GM10248 (cell line): ENCODE measurements at places on chromosomes 7 and 10.

DNA sequence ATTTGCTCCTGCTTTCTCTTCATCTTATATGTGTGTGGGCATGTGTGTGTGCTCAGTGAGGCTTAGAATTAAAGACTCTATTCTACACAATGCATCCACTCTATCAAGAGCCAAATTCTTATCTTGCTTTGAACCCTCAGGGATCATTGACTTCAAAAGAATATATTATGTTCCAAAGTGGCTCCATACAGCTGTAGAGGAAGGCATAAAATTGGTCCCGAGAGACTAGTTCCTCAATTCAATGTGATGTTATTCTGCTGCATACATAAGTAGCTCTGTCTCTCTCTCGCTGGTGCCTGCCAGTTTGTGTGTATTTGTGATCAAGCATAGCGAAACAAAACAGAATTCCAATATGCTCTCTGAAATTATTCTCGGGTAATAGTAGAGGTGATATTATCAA lies 997.9 kb upstream of the POT1 start:
- DNase-seq: no peak

DNA sequence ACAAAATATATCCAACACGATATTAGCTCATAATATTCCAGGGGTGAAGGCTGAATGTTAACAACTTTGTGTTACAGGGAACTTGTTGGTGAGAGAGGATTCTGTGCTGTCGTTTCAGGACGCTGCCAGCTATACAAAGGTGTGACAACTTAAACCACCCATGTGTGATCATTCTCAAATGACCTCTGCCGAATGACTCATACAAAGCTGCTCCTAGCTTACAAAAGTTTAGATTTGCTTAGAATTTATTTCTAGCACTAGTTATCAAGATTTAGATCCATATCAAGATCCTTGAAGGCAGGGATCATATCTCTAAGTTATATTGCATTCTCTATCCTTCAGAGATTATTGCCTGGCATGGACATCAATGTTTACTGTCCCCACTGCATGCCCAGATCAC lies 65.3 kb downstream of the COBL start:
- DNase-seq: no peak

DNA sequence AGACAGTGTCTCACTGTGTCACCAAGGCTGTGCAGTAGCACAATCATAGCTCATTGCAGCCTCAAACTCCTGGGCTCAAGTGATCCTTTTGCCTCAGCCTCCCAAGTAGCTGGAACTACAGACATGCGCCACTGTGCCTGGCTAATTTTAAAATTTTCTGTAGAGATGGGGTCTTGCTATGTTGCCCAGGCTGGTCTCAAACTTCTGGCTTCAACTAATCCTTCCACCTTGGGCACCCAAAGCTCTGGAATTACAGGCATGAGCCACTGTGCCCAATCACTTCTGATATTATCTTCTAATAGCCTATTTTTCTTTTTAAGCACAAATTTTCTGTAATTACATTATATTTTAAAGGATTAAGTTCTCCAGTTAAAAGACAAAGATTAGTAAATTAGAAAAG lies 42.6 kb upstream of the ZC3HAV1 start:
- DNase-seq: no peak

- DNase-seq: no peak
Measured at GRCh38 chr7:7446616-7447015, 89.1 kb downstream of the COL28A1 start.

DNA sequence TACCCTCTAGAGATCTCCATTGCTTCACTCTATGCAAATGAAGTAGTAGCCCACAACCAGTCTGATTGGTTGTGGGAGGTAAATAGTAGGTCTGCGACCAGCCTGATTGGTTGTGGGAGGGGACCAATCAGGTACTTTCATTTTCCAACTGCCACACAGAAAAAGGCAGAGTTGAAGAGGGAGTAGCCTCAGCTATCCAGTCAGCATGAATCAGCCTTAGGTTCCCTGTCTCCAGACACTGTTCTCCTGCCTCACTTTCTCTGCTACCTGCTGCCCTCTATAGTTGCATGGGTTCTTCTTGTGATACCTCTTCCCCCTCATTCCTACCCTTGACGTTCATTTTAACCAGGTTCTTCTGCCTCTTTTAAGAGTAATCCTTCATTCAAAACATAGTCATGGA lies 114.5 kb upstream of the LYZL1 start:
- DNase-seq: no peak

DNA sequence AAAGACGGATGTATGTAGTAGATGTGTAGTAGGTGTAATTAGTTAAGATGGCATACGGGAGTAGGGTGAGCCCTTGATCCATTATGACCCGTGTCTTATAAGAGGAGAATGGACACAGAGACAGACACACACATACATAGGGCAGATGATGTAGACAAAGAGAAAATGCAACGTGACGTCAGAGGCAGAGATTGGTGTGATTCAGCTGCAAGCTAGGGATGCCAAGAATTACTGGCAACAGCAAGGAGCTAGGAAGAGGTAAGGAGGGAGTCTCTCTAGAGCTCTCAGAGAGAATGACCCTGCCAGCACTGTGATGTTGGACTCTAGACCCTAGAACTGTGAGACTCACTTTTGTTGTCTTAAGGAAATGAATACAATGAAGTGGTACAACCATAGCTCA lies 247.0 kb upstream of the HABP2 start:
- no peak for DNase-seq

GRCh38 chr7:43431020-43431595 lies 151.8 kb upstream of the STK17A start:
- no peak for DNase-seq

- DNase-seq: no peak
Measured at GRCh38 chr10:126903656-126904360, 1.4 kb upstream of the DOCK1 start.

GRCh38 chr7:140501966-140502365 lies 22.7 kb upstream of the MKRN1 start:
- no peak for DNase-seq

GRCh38 chr7:2639181-2639681 lies 7.4 kb downstream of the TTYH3 start:
- DNase-seq: no peak

DNA sequence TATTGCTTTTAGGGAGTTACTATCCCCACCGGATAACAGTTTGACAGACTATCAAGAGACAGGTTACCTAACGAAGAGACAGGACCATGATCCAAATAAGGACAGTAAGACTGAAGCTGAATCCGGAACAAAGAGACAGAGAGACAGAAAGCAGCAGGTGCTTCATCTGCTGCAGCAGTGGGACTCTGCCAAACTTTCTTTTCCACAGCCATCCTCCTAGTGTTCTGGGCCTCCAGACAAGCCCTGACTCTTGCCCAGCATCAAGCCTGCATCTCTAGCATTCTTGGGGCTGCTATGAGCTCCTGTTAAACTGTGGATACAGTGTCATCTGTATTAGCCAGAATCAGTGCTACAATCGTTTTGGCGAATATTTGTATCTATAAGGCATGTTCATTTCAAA lies 761.7 kb downstream of the GRID1 start:
- DNase-seq: no peak

DNA sequence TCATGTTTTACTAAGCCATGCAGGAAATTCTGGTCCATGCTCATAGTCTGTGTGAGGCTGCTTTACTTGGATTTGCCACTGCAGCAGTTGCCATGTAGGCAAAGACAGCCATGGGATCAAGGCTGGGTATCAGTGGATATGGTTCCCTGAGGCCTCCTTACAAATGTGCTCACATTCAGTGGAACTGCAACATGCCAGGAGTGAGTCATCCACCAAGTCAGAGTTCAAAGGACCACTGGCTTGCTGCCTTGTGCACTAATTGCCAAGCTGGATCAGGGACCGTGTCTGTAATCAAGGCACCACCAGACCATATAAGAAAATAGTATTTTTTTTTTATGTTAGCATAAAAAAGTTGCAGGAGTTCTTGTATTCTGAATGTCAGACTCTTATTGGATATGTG lies 101.0 kb downstream of the CDCA7L start:
- DNase-seq: no peak

DNA sequence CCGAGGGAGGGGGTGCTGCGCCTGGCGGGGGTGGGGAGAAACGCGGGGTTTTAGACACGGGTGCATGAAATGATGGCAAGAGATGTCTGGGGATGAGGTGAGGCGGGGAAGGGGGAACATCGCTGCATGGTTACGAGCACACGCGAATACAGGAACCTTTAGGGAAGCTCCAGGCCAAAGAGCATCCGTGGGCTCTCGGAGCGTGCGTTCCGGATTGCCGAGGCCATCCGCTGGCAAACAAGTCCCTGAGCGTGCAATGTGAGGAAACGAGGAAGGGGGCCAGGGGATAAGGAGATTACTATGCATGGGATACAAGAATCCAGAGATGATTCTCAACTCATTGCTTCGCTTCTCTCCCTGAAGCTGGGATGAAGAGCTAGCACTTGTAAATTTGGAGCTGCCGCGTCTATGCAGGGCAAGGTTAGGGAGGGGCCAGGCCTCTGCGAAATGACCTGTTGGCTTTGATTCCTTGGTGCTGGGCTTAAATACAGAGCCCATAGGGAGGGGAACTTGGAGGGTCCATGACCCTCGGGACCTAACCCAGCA lies 520 bp upstream of the WNT2 start:
- DNase-seq: no peak

DNA sequence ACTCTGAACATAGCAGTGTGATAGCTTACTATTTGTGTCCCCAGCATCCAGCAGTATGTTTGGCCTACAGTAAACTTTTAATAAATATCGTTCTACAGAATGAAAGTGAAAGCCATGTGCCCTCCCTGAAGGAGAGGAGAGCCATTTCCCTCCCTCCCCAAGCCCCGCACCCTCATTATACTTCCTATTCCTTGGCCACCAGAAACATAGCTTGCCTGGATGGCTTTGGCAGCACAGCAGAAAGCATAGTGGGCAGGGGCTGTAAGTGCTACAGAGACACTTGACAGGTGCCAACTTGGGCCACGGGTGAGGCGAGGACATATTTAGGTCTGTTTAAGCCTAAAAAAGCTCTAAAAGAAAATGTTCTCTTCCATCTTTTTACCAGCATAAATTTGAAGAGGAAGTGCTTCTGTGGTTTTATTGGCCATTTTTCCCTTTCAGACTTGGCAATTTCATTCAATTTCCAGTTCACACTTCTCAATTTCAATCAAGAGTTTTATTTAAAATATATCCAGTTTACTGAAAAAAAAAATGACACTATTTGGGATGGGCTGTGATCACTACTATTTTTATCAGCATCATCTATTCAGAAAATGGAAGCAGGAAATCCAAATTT lies 12.7 kb downstream of the HHEX start:
- DNase-seq: no peak
